ENCODE measurements at places on chromosomes 4 and X.

DNA sequence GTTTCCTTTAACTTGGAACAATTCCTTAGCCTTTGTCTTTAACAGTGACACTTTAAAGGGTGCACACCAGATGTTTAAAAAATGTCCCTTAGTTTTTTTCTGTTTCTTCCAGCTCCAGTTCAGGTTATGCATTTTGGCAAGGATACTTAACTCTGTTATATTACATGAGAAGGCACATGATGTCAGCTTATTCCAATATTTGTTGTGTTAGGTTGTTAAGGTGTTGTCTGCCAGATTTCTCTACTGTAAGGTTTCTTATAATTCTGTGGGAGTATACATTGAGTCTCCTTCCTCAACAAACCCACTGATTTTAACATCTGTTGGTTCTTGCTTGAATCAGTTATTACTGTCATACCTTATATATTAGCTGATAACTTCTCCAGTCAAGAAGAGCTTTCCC lies 33.3 kb downstream of the REST start:
- DNase-seq = no peak

GRCh38 chrX:118971552-118971951 lies 2.9 kb upstream of the LONRF3 start:
- DNase-seq = no peak

GRCh38 chr4:158094413-158095134 lies 78.3 kb downstream of the GASK1B start:
- no peak for DNase-seq

DNA sequence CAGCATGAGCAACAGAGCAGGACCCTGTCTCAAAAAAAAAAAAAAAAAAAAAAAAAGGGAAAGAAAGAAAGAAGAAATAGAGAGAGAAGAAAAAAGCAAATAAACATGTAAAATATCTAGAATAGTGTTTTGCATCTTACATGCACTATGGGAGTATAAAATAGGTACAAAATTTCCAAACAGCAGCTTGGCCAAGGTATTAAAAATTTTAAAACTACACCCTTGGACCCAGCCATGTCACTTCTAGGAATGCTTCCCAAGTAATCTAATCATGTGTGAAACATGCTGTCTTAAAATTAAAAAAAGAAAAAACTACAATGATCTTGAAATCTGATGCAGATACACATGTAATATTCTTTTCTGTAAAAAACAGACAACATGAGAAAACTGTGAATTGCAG lies 21.6 kb downstream of the IRF2 start:
- no peak for DNase-seq

DNA sequence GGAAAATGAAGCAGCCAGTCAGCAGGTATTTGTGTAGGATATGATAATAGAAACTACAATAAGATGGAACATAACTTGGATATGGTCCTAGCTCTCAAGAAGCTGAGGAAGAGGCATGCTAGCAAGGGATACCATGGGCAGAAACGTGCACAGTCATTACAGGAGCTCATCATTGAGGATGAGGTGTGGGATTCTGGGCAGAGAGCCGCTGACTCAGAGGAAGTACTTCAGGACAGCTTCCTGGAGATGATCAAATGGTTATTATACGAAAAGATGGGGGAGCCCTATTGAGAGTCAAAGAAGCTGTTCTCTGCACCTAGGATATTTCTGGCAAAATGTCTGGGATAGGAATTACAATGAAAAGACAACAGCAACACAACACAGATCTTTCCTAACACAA lies 116.0 kb upstream of the PDE5A start:
- no peak for DNase-seq

DNA sequence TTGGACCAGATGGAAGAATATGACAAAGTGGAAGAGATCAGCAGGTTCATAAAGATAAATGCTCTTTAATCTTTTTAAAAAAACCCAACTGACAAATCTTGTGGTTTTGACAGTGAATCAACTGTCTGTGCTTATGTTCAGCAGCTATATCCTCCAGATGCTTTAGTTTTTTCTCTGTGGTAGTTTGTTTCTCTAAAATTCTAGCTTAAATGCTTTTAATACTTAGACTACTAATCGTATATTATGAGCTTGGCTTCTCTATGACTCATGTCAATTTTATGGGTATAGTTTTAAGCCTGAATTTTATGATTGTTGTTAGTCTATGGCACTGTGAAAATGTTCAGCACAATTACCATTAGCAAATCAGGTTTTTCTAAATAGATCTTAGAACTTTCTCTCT lies 12.9 kb downstream of the HHIP start:
- no peak for DNase-seq

DNA sequence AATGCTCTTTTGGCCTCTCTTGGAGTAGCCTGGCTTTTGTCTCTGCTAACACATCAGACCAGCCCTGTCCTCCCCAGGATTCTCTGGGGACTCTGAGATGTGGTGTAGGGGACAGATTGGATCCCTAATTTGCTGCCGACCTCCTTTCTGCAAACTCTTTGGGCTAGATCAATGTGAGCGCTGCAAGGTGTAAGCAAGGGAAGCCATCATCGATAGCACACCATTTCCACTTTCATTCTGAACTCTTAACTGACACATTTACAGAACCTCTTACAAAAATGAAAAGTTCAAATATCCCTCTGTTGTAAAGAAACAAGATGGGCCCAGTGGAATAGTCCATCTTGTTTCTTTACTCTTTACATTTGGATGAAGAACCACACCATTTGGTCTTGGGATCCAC lies 46.6 kb downstream of the PGRMC2 start:
- DNase-seq = no peak

DNA sequence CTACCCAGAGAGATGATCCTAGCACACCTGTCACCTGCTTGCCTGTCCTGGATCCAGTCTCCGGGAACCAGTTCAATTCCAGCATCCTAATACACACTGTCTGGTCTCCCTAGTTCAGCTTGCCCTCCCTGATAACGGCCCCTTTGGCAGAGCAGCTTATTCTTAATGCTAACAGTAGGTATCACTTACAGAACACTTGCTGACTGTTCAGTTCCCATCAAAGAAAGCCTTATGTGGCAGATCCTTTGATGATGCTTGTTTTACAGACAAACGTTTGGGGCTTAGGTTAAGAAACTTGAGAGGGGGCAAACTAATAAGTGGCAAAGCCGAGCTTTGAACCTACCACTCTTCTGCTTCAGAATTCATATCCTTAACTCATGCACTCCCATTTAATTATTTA lies 890 bp downstream of the RASSF6 start:
- no peak for DNase-seq

DNA sequence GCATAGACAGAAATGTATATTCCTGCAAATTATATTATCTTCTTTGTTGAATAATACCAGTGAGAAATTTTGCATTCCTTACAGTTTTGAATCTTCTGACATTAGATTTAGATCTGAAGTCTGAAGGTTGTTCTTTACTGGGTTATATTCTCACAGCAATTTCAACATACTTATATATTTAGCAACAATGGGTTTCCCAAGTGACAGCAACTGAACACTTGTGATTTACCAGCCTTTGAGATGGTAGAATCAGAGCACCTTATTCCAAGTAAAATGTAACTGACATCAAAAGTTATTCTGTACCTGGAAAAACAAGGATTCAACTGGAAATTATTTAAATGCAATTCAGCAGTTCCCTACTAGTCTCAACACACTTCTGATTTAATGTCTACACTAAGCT lies 66.0 kb downstream of the RELL1 start:
- DNase-seq = no peak

DNA sequence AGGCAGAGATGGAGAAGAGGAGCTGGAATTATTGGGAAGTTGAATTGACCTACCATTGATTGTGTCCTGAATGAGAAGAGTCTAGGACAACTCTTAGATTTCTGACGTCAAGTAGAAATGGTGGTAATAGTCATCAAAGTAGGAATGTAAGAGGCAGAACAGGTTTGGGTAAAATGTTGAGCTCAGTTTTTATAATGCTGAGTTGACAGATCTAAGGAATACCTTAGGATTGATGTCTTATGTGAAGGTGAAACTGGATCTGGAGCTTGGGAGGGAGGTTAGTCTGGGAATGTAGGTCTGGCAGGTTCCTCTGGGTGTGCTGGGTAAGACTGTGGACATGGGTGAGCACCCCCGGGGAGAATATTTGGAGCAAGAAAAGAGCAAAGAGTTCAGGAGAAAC lies 31.9 kb downstream of the JADE1 start:
- no peak for DNase-seq

DNA sequence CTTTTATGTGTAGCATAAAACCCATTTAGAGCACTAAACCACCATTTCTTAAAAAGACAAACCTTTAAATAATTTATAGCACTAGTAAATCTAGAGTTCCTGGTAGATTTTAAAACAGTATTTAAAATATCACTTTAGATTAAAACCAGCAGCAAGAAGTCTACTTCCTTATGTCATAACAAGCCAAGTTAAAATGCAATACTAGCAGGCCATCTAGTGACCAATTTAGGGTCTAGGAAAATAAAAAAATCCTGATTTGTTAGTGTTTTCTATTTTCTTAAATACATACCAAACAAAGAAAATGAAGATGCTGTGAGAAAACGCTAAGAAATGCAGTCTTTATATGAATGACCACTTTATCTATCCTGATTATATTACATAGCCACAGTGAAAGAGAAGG lies 53.9 kb downstream of the PAPSS1 start:
- DNase-seq = no peak

- no peak for DNase-seq
Measured at GRCh38 chr4:24321131-24321530, 263.2 kb downstream of the DHX15 start.

GRCh38 chrX:11239230-11239629 lies 54.0 kb upstream of the AMELX start:
- DNase-seq = no peak

DNA sequence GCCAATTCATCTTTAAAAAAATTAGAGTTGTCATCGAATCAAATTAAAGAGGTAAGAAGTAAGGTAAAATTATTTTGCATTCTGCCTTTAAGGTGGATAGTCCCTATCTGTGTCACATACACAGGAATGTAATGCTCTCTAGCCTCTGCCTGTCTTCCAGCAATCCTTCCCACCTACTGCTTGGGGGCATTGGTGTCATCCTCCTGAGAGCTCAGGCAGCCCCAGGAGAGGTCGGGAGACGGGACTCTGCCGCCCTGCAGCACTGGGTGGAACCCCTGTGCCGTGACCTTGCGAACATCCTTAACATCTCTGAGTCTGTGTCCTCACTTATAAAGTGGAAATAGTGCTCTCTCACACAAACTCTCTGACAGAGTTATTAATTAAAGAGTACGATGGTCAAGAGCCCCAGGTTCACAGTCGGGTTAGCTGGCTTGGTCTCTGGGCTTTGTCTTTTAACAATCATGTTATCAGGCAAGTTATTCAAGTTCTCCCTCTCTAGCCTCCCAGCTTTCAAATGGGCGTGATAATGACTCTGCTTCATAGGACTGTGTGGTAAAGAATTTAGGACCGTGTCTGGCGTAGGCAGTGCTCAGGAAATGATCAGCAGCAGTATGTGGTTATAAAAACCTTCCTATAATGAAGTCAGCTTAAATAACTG lies 10.2 kb downstream of the TLR3 start:
- DNase-seq = no peak

DNA sequence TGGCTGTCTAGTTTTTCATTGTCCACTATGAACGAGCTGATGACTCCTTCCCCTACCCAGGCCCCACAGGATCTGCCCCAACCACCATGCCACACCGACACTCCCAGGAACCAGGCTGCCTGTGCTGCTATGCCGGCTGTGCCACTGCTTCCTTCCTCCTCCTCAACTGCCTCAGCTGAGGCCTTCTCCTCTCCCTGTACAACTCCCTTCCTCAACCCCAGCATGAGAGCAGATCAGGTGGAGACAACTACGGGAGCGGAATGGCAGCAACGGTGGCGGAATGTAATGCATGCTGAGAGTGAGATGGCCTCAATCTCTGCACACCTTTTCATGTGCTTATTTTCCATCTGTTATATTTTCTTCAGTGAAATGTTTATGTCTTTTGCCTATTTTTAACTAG lies 76.3 kb upstream of the ASB12 start:
- DNase-seq = no peak

- no peak for DNase-seq
Measured at GRCh38 chr4:20273793-20274192, 22.1 kb downstream of the SLIT2 start.

- no peak for DNase-seq
Measured at GRCh38 chr4:72186714-72187113, 154.9 kb downstream of the NPFFR2 start.

GRCh38 chr4:173189117-173189693 lies 20.6 kb downstream of the GALNT7 start:
- DNase-seq = no peak

DNA sequence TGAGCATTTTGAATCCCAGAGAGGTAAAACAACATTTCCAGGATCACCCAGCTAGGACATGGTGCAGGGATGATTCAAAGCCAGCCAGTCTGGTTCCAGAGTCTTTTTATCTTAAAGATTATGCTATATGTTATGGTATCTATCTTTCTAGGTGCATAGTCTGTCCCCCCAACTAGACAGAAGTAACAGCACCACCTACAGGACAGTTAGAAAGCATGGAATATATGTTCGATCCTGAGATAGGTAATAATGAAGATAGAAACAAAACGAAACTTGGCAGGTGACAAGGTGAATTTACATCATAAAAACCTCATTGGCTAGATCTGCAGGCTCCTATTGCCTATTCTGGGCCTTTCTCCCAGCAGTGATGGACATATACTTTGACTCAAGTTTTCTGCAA lies 723.2 kb downstream of the SMARCA1 start:
- no peak for DNase-seq

GRCh38 chrX:48306175-48306574 lies 50.3 kb downstream of the SSX3 start:
- no peak for DNase-seq

GRCh38 chr4:106268786-106269185 lies 47.2 kb downstream of the TBCK start:
- no peak for DNase-seq

GRCh38 chr4:86099348-86099747 lies 260.5 kb downstream of the MAPK10 start:
- DNase-seq = no peak
